ENCODE measurements at places on chromosomes 1 and 21.

GRCh38 chr1:153390938-153391710 lies at the start of gene S100A8:
TSS of gene S100A8 (minus strand) at chr1:153391073. CDS start at chr1:153390535, 538 bp downstream.
- no peak for DNase-seq

GRCh38 chr1:211876851-211877590 lies 46.5 kb upstream of the LPGAT1 start:
- DNase-seq = no peak

DNA sequence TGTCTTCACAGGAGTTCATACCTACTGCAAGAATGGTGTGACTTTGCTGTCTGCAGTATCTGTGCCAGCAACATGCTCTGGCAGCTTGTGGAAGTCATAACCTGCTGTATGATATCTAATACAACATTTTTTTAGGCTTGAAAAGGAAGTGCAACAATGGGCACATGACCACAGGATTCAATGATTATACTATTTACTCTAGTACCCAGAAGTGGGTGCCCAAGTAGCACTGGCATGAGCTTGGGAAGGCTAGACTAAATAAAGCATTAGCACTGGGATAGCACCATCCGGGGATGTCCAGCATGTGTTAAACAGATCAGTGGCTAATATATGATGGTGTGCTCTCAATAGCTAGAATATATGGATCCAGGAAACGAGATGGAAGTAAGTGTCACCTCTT lies 98.6 kb upstream of the PDE4B start:
- no peak for DNase-seq

- DNase-seq = no peak
Observed at GRCh38 chr1:24198766-24199165, 11.7 kb upstream of the IFNLR1 start.

DNA sequence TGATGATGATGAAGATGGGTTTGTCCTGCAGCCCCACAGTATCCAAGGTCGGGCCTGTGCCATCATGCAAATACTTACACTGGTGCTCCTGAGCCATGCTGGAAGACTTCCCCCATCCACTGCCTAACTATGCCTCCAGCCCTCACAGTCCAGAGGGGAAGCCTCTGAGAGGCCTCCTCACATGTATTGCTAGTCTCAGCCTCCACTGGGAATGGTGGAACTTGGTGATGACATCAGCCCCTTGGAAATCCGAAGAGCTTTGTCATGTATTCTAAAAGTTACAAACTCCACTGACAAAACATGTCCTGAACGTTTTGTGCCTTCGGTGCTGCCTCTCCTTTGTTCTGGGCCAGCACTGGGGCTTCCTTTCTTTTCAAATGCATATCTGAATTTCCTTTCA lies 61.1 kb upstream of the DMRTB1 start:
- no peak for DNase-seq
